ENCODE measurements at places on chromosomes 3 and 15.

GRCh38 chr3:133958071-133958805 lies 62.6 kb upstream of the RAB6B start:
- no peak for DNase-seq

DNA sequence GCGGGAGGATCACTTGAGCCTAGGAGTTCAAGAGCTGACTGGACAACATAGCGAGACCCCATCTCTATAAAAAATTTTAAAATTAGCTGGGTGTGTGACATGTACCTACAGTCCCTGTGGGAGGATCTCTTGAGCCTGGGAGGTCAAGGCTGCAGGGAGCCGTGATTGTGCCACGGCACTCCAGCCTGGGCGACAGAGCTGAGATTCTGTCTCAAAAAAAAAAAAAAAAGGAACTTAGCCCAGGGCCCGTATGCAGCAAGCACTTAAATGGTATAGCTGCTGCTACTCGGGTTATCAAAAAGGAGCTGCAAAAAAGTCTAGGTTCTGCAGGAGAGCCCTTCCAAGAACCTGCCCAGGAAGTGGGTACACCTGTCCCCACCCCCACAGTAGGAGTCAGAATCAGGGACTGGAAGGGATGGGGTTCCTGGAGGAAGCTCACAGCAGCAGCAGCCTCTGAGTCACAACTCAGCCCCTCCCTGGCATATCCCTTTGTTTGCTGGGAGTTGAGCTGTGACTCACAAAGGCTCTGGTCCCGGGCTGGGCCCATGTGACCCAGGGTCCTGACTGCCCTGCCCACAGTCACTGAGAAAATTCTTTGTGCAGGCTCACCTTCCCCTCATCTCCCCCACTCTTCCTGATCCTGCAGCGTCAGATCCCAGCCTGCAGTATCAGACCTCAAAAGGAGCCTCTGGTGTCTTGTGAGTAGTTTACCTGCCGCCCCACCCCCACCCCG lies at the start of gene SPATA12:
Gene SPATA12, plus strand, starts transcription at position 576 of the 733 bp plus-strand sequence. CDS start 13,031 bp downstream, outside the sequence.
- DNase-seq = peak; percentile 71

DNA sequence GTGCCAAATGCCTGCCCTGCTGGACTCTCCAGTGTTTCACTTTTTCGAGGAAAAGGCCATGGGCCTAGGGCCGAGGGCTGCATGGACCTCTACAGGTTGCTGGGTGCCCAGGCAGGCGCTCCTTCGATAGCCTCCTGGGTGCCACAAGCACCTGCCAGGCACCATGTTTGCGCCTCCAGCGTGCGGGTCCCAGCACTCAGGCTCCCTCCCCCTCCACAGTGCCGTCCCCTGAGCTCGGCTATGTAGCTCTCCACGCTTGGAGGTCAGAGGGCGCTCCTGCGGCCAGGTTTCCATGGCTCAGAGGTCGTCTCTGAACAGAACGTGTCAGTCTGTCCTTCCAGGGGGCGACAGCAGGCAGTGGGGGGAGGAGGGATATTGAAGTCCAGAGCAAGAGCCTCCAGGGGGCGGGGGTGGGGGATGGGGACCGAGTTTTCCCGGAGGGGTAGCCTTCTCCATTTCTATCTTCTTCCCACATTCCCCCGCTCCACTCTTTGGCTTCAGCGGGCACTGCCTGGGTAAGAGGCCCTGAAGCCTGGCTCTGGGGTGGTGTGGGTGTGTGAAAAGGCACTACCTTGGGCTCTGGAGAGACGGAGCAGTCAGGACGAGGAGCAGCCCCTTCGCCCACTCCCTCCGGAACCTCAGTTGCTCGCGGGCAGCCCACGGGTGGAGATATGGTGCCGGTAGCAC lies 3.6 kb downstream of the ONECUT1 start:
- DNase-seq = no peak

GRCh38 chr15:61018083-61018482 lies 211.0 kb downstream of the RORA start:
- DNase-seq = no peak

DNA sequence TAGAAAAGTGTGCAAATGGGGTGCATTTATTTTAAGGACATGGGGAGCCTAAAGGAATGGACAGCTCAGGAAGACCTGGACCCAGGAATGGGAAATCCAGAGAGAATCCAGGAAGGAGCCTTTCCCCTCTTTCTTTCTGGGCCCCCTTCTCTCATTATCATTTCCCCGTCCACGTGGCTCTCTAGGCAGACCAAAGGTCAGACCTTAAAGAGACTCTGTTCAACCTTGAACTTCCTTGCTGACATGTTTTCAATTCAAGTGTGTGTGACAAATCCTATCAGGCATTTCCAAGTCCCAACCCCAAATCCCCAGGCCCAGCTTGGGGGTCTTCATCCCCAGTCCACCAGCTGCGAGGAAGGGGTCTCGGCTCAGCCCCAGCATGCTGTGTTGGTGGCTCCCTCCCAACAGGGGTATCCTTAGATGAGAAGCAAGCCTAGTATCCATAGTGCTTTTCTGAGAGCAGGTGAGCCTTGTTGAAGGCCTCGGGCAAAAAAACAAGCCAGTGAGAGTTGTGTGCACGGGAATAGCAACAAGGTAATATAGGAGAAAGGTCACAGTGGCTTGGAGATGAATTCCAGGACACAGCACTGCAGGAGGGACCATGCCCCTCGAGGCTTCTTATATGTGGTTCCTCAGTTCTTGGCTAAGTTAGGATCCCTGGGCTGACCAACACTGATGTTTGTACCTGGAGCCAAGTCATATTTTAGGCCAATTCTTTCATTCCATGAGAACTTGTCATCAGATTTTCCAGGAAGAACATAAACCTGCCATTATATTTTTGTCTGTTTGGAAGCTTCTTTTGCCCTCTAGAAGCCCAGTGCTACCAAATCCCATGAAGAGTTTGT lies 130.0 kb downstream of the ASB7 start:
- DNase-seq = no peak

Data from NB4 (cell line).